GM03348 (cell line): ENCODE measurements at places on chromosomes 6 and 20.

GRCh38 chr6:157659536-157660271 is 163.3 kb upstream of the SNX9 start:
- no peak for DNase-seq

GRCh38 chr6:150313781-150314180 is 55.0 kb upstream of the IYD start:
- DNase-seq = no peak

DNA sequence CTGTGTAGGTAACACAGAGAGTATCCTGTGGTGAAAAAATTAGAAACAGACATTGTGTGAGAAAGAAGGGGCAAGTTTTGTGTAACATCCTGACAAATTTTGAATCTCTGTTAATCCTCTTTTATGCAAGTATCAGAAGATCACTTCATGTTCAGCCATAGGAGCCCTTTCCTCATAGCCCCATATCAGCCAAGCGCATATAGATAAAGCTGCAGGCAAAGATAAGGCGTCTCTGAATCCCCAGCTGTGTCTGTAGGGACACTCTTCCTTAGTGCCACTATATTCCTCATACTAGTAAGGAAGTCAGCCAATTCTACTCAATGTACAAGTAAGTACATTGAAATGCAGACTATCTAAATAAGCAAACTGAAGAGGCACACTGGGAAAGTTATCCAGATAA is 22.3 kb downstream of the HTR1E start:
- no peak for DNase-seq

DNA sequence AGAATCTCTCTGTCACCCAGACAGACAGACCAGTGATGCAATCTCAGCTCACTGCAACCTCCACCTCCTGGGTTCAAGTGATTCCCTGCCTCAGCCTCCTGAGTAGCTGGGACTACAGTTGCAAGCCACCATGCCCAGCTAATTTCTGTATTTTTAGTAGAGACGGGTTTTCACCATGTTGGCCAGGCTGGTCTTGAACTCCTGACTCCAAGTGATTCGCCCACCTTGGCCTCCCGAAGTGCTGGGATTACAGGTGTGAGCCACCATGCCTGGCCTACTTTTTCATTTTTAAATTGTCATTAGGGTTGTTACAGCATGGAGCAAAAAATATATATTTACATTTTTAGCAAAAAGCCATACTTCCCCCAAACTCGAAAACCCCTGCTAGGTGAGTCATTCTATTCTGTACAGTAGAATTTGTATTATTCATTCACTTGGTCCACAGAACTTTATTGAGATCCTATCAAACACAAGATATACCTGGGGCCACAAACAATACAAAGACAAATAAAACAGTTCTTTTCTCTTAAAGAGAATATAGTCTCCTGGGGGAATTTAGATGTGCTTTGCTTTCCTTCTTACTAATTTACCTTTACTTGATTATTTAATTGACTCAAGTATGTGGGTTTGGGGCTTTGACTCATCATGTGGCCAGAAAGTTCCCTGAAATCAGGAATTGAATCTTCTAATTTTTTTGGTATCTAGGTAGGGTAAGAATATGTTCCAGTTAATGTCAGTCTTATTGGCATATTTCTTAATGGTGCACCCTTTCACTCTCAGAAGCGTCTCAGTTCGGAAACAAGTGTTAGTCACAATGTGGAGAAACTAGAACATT is 16.6 kb upstream of the CCND3 start:
- DNase-seq = no peak

DNA sequence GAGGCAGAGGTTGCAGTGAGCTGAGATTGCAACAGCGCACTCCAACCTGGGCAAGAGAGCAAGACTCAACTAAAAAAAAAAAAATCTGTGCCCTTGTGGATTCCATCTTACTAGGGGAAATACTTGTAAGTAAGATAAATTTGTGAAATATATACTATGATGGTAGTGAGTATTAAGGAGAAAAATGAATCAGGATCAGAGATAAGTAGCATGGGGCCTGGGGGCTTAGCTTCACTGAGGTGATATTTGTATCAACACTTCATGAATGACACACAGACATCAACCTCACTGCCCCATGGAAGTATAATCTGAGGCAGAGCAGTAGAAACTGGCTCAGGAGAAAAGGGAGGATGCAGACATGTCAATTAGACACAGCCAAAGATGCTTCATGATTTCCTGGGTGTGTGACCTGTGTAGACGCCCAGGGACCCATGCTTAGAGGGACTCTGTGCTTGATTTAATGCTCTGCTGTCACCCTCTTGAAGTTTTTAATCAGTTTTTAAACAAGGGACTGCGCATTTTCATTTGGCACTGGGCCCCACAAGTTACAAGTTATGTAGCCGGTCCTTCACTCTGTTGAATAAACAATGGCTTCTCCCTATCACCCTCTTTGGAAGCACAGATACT is 41.9 kb downstream of the PCNA start:
- no peak for DNase-seq

DNA sequence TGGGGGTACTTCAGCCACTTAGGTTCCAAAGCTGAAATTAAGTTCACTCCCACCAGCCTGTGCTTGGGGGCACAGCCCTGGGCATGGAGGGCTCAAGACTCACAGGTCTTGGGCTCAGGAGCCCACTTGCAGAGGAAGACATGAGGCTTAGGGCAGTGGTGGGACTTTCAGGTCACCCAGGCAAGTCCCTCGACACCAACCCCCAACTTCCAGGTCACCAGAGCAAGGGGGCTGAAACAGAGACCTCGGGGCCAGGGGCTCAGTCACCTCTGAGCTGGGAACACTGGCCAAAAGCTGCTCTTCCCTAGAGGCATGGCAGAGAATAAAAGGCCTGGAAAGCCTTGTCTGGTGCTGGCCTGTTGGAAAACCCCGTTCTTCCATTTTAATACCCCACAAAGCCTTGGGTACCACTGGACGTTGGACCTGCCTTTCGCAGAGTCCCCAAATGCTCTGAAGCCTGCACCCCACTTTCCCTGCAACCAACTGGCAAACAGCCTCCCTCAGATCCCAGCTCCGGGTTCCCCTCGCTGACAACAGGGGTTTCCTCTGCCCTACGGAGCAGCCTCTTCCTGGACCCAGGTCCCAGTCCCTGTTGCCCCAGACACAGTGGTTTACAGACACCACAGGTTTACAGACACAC is 160.9 kb upstream of the PMEPA1 start:
- no peak for DNase-seq

DNA sequence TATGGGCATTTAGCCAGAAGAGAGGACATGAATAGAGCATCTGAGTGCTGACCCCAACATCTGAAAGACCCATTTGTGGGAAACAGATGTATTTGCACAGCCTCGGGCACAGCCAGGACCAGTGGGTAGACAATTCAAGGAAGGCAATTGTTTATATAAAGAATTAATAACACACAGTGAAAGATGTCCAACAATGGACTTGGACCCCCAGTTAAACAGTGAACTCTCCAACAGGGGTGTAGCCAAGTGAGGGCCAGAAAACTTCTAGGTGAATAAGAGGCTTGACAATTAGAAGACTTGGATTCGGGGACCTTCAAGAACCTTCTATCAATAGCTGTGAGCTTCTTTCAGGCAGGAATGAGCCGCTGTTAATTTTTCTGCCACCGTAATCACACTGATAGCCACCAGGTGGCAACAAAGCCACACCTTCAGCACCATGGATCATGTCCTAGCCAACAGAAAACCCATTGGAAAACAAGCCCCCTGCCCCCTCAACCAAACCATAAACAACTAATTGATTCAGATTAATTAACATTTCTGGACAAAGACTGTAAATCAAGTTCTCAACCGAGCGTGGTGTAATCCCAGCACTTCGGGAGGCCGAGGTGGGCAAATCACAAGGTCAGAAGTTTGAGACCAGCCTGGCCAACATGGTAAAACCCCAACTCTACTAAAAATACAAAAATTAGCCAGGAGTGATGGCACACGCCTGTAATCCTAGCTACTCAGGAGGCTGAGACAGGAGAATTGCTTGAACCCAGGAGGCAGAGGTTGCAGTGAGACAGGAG is 8.8 kb upstream of the SRSF6 start:
- DNase-seq = peak; percentile 67

GRCh38 chr20:51608061-51608460 is 65.5 kb upstream of the NFATC2 start:
- no peak for DNase-seq

GRCh38 chr6:153129873-153130514 is 1.1 kb downstream of the RGS17 start:
- peak; percentile 55 for DNase-seq

- DNase-seq = no peak
Measured at GRCh38 chr6:120304223-120304622, 954.7 kb upstream of the MAN1A1 start.

DNA sequence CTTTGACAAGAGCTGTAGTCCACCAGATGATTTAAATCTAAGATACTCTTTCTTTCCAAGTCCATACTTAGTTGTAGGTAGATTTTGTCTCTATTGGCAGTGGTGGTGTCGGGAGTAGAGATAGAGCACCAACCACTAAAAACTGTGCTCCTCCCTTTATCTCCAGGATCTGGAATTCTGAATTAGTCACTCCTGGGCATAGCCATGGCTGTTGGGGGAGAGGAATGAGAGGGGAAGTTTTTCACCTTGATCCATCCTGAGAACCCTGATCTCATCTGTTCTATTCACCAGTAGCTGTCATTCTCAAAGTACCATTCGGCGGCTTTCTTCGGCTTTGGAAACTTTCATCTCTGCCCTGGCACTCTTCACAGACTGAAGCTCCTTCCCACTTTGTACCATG is 35.6 kb upstream of the NKX2-4 start:
- no peak for DNase-seq

DNA sequence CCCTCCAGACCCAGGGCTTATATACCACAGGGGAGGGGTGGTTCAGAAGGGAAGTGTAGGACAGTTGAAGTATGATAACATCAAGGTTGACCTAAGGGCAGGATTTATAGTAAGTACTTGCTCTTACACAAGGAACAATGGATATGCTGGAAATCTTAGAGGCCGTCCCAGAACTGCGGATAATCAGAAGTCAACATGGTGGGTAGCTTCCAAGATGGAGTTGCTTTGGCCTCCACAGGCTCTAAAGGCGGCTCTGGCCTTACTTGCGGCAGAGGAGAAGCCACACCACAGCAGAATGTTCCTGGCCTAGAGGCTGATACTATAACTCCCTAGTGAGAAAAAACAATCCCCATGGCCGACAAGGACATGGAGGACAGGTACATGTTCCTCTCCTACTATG is 344.7 kb downstream of the CDC5L start:
- no peak for DNase-seq

- DNase-seq = no peak
Measured at GRCh38 chr20:59987135-59987534, 28.9 kb downstream of the CDH26 start.

DNA sequence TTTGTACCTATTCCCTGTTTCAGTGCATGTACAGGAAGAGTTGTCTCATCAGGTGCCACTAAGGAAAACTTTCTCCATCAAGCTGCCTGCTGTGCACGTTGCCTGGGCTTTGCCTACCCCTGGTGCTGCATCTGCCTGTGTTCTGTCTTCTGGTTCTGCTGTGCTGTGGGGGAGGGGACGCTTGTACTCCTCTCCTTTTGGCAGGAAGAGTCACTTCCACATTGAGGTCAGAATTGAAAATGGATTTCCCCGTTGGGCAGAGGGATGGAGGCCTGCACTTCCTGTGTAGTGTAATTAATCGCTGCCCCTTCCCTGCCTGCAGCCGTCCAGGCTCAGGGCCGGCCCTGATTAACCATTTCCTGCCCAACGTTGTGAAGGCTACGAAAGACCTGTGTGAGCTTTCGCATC is 153.3 kb downstream of the SCML4 start:
- DNase-seq = peak; percentile 34

- peak; percentile 72 for DNase-seq
Measured at GRCh38 chr6:119110601-119111548, 32.4 kb upstream of the FAM184A start.

GRCh38 chr20:48571949-48572847 is 255.6 kb downstream of the PREX1 start:
- DNase-seq = no peak

GRCh38 chr6:487956-488355 is 96.4 kb downstream of the IRF4 start:
- DNase-seq = no peak

GRCh38 chr6:4803343-4803744 is 27.1 kb downstream of the CDYL start:
- no peak for DNase-seq

- DNase-seq = no peak
Measured at GRCh38 chr6:87919001-87919400, 128.6 kb upstream of the SPACA1 start.

- peak; percentile 27 for DNase-seq
Measured at GRCh38 chr6:111992851-111993250, 61.1 kb upstream of the CCN6 start.

DNA sequence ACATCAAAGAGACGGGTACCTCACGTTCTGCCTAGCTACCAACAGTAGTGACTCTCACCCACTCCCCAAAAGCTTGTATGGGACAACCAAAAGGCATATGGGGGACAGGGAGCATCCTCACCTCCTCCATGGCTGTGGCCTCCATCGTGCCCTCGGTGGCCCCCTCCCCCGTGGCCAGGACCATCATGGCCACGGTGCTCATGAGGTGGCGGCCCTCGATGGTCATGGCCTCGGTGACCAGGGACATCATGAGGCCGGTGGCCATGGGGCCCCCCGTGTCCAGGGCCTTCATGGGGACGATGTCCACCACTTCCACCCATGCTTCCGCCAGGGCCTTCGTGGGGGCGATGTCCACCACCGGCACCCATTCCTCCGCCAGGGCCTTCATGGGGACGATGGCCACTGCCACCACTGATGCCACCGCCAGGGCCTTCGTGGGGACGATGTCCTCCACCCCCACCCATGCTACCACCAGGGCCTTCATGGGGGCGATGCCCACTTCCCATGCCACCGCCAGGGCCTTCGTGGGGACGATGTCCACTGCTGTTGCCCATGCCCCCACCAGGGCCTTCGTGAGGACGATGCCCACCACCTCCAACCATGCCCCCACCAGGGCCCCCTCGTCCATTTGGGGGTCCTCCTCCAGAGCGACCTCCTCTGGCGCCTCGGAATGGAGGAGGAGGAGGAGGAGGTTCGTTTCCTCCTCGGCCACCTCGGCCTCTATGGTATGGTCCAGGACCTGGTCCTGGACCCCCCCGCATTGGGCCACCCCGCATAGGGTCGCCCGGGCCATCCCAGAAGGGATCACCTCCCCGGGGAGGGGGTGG is 15.0 kb downstream of the PPP1R10 start:
- no peak for DNase-seq

- no peak for DNase-seq
Measured at GRCh38 chr6:25835442-25836283, 3.8 kb upstream of the SLC17A1 start.
